ENCODE measurements at places on chromosomes 4 and X. TPM values are rescaled to one million over a fixed set of nuclear protein-coding genes. Genes with fewer than 3 reads are reported as not detected.
A peak's percentile ranks its signal among the peaks of the same experiment; 100 is the strongest.

DNA sequence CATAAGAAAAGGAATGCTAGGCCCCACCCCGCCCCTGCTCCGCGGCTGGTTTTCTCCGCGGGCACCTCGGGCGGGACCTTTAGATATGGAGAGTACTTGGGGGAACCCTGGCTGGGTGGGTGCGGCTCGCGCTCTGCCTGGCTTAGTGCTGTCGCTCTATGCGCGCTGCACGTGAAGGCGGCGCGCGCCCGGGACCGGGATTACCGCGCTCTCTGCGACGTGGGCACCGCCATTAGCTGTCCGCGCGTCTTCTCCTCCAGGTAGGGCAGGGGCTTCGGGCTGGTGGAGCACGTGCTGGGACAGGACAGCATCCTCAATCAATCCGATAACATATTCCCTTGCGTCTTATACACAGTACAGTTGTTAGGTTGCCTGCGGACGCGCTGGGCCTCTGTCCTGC lies 56.0 kb downstream of the MAGEB10 start:
- no peaks in the 10 kb centered on the region for H3K4me1 ChIP-seq
- H3K27me3 ChIP-seq: no peaks in the 10 kb centered on the region
- H3K36me3 ChIP-seq: no peaks in the 10 kb centered on the region
- no peak overlapping the region for H3K27ac ChIP-seq
- no peak for DNase-seq

DNA sequence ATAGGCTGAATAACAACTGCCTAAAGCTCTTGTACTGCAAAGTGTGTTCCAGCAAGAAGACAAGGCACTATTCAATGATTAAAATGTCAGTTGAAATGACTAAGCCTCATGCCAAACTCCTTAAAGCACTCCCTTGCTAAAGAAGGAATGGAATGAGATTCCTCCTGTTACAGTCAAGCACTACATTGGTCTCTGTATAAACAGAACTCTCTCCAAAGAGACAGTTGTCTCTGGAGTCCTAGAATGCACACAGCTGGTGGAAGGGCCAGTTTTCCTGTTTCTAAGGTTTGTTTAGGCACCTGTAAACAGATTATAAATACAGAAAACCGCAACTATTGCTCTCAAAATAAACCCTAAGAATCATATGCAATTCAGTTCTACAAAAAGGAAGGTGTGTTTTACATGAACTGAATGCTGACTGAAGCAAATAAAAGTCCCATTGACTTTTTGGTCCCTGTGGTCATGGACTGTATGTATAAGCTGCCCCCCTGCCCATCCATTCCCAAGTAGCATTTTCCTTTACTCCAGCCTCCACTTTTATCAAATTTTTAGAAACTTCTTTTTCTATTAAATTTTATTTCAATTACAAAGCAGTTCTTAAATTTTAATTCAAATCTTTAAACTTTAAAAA lies 47.0 kb downstream of the FAT1 start:
- H3K27ac ChIP-seq: no peak overlapping the region
- no peaks in the 10 kb centered on the region for H3K4me1 ChIP-seq
- H3K36me3 ChIP-seq: no peaks in the 10 kb centered on the region
- DNase-seq: no peak
- no peak overlapping the region for H3K4me3 ChIP-seq
- no peaks in the 10 kb centered on the region for H3K27me3 ChIP-seq

DNA sequence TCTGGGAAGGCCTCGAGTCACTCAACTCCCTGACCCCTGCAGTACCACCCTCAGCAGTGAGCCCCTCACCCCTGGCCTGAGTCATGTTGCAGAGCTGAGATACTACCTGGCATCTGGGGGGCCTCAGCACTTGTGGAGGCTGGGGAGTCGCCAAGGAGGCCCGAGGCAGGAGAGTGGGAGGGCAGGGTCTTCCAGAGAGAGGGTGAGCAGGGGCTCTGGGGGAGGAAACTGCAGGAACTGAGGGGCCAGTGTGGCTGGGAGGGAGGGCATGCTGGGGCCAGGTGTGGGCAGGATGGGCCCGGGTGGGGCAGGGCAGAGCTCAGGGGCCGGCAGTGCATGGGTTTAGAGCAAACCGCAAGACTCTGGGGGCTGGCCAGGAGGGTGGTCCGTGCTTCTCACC lies 59.7 kb downstream of the SORCS2 start:
- no peak for DNase-seq
- no peak overlapping the region for H3K27ac ChIP-seq
- H3K27me3 ChIP-seq: no peaks in the 10 kb centered on the region
- H3K4me3 ChIP-seq: no peak overlapping the region

GRCh38 chr4:150782311-150782710 lies 200.4 kb downstream of the MAB21L2 start:
- no peaks in the 10 kb centered on the region for H3K27me3 ChIP-seq
- no peak for DNase-seq
- no peak overlapping the region for H3K4me3 ChIP-seq

DNA sequence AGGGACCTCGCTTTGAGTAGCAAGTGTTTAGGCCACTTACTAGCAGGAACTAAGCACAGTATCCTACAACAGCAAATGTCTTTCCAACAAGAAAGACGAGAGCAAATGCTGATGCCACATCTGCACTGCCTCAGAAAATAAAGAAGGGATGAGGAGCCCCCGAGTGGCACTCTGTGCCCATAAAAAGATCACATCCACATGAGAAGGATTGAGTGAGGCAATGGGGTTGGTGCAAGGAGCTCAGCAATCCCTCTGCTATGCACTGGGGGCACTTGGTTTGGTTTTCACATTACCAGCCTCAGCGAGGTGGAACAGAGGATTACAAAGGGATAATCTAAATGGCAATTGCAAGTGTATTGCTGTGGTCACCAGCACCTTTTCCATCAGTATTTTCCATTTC lies 252.8 kb upstream of the SLC7A11 start:
- H3K36me3 ChIP-seq: no peaks in the 10 kb centered on the region
- H3K4me3 ChIP-seq: no peak overlapping the region
- H3K27ac ChIP-seq: no peak overlapping the region
- DNase-seq: no peak
- H3K4me1 ChIP-seq: no peaks in the 10 kb centered on the region

MND1 gene
- total RNA-seq: 0.40 TPM

DNA sequence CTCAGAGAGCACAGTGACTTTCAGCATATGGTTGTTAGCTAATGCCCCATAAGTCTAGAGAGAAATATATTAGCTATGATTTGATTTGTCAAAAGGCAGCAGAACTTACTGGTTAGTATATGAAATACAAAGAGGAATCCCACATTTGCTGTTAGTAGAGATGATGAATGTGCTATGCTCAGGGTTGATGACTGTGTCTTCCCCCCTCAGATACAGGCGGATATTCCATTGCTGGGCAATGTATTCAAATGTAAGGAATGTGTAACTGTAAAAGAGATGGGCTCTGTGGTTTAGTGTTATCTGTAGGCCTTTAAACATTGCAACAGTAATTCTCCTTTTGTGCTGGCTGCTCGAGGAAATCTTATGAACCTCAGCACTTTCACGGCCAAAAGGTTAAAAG lies 528.9 kb upstream of the ARX start:
- H3K4me3 ChIP-seq: no peak overlapping the region
- no peaks in the 10 kb centered on the region for H3K4me1 ChIP-seq
- no peak for DNase-seq
- peaks cover 8% of the 10 kb centered on the region for H3K27me3 ChIP-seq
- H3K36me3 ChIP-seq: no peaks in the 10 kb centered on the region

- H3K4me1 ChIP-seq: no peaks in the 10 kb centered on the region
- H3K27ac ChIP-seq: no peak overlapping the region
Observed at GRCh38 chrX:39966176-39966575, 131.6 kb downstream of the BCOR start.

DNA sequence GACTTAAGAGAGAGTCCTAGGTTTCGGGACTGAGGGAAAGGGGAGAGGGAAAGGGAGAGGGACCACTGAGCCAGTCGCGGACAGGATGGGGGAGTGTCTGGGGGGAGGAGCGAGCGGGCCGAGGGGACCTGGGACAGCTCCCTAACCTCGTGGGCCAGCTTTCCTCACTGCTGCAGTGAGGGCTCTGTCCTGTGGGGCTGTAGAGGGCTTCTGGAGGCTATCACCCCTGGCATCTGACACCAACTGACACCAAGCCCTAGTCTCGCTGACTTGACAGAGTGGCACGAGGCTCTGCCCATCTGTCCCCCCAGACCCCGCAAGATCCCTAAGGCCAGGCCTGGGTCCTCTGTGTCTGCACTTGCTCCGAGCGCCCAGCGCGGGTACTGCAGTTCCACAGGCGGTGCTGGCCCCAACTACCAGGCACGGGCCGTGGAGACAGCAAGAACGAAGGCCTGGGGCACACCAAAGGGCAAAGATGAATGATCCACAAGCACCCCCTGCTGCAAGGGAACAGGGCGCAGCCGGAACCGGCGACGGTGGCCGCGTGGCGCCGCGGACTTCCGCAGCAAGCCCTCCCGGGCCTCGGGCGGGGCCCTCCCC lies 465 bp downstream of the HAUS7 start:
- H3K4me3 ChIP-seq: peak overlapping the region; percentile 65
- DNase-seq: peak; percentile 47
- H3K4me1 ChIP-seq: no peaks in the 10 kb centered on the region
- no peaks in the 10 kb centered on the region for H3K36me3 ChIP-seq
- H3K27me3 ChIP-seq: no peaks in the 10 kb centered on the region
